ENCODE measurements at places on chromosomes 2 and 18.
A peak's percentile ranks its signal among the peaks of the same experiment; 100 is the strongest.

- no peaks in the 10 kb centered on the region for H3K27me3 ChIP-seq
- H3K36me3 ChIP-seq: no peaks in the 10 kb centered on the region
- no peak overlapping the region for H3K27ac ChIP-seq
- no peak overlapping the region for H3K4me3 ChIP-seq
- no peak for DNase-seq
Measured at GRCh38 chr2:220460257-220460985, 833.0 kb downstream of the SLC4A3 start.

- H3K27ac ChIP-seq: peak overlapping the region; percentile 69
- H3K4me3 ChIP-seq: peak overlapping the region; percentile 10
- peaks cover 20% of the 10 kb centered on the region for H3K4me1 ChIP-seq
Measured at GRCh38 chr2:69798290-69798908, 31.1 kb upstream of the GMCL1 start.

DNA sequence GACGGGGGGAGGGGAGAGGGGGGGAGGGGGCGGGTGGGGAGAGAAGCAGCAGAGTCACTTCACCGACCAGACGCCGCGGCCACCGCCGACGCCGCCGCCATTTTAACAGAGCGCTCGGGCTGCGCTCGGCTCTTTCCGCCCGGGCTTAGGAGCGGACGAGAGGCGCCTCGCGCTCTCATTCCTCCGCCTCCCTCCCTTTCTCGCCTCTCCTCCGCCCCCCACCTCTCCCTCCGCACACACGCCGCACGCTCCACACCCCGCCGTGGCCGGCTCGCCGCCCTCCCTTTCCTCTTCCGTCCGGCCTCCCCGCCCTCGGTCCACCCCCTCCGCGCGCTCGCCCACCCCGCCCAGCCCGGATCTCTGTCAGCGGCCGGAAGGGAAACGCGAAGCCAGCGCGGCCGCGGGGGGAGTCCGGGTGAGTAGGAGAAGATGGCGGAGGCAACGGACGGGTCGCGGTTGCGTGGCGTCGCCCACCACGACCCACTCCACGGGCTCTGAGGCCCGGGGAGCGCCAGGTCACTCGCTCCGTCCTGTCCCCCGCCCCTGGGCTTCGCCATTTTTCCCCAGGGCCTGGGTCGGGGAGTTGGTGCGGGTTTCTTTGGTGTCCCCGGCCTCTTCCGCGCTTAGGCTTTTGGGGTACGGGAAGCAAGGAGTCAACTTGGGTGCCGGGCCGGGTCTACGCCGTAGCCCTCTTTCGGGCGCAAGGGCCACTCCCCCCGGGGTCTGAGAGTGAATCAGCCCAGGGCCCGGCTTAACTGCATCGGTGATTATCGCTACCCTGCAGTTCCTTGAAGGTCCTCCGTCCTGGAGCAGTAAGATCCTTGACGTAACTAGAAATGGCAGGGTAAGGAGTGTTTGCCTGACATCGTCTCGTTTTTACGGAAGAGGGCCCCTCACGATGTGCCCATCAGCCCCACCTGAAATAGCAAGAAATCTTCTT, at the start of gene USP34:
Gene USP34 (minus strand): TSS at position 123 of the 940 bp plus-strand sequence. CDS start 395 bp downstream, outside the sequence.
- no peaks in the 10 kb centered on the region for H3K27me3 ChIP-seq
- H3K4me1 ChIP-seq: peaks cover 12% of the 10 kb centered on the region
- peak within 1 kb of the TSS; percentile 96 for H3K27ac ChIP-seq
- H3K36me3 ChIP-seq: no peaks in the 10 kb centered on the region
- H3K4me3 ChIP-seq: peak within 1 kb of the TSS; percentile 73

- no peak for DNase-seq
- no peaks in the 10 kb centered on the region for H3K36me3 ChIP-seq
- H3K4me3 ChIP-seq: no peak overlapping the region
- peaks cover 4% of the 10 kb centered on the region for H3K27me3 ChIP-seq
- H3K27ac ChIP-seq: no peak overlapping the region
Measured at GRCh38 chr18:36247036-36247435, 50.5 kb upstream of the FHOD3 start.

GRCh38 chr2:149443150-149443549, 112.8 kb downstream of the LYPD6 start:
- no peaks in the 10 kb centered on the region for H3K36me3 ChIP-seq
- no peak for DNase-seq
- H3K27me3 ChIP-seq: no peaks in the 10 kb centered on the region
- no peak overlapping the region for H3K4me3 ChIP-seq
- H3K4me1 ChIP-seq: no peaks in the 10 kb centered on the region

GRCh38 chr18:12254820-12255511, 805 bp downstream of the CIDEA start:
- DNase-seq: no peak
- H3K4me1 ChIP-seq: peaks cover 26% of the 10 kb centered on the region
- peaks cover 22% of the 10 kb centered on the region for H3K27me3 ChIP-seq
- H3K4me3 ChIP-seq: no peak overlapping the region
- H3K27ac ChIP-seq: no peak overlapping the region

- peaks cover 23% of the 10 kb centered on the region for H3K4me1 ChIP-seq
- H3K27ac ChIP-seq: no peak overlapping the region
- no peak overlapping the region for H3K4me3 ChIP-seq
- no peak for DNase-seq
- H3K36me3 ChIP-seq: no peaks in the 10 kb centered on the region
- no peaks in the 10 kb centered on the region for H3K27me3 ChIP-seq
Measured at GRCh38 chr2:10300997-10301940, 1.4 kb upstream of the HPCAL1 start.

GRCh38 chr2:24857746-24858145, 62.3 kb downstream of the ADCY3 start:
- no peak for DNase-seq
- no peaks in the 10 kb centered on the region for H3K27me3 ChIP-seq
- no peaks in the 10 kb centered on the region for H3K36me3 ChIP-seq
- no peaks in the 10 kb centered on the region for H3K4me1 ChIP-seq

DNA sequence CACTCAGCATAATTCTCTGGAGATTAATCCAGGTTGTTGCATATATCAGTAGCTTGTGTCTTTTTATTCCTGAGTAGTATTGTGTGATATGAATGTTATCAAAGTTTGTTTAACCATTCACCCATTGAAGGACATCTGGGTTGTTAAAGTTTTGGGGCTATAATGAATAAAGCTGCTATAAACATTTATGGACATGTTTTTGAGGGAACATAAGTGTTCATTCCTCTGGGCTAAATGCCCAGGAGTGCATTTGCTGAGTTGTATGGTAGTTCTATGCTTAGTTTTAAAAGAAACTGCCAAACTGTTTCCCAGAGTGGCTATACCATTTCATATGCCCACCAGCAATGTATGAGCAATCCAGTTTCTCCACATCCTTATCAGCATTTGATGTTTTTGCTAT, 21.8 kb upstream of the KCNJ13 start:
- H3K27me3 ChIP-seq: no peaks in the 10 kb centered on the region
- H3K27ac ChIP-seq: no peak overlapping the region
- H3K36me3 ChIP-seq: peaks cover 5% of the 10 kb centered on the region

DNA sequence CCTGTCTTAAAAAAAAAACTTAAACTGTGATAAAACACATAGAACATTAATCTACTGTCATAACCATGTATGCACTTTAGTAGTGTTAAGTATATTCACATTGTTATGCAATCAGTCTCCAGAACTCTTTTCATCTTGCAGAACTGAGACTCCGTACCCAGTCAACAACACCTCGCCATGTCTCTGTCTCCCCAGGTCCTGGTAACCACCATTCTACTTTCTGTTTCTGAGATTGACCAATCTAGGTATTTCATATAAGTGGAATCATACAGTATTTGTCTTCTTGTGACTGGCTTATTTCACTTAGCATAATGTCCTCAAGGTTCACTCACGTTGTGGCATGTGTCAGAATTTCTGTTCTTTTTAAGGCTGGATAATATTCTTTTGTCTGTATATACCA, 290.8 kb upstream of the CXCR4 start:
- H3K27ac ChIP-seq: no peak overlapping the region
- H3K4me3 ChIP-seq: no peak overlapping the region
- no peaks in the 10 kb centered on the region for H3K36me3 ChIP-seq
- H3K27me3 ChIP-seq: no peaks in the 10 kb centered on the region
- no peak for DNase-seq

DNA sequence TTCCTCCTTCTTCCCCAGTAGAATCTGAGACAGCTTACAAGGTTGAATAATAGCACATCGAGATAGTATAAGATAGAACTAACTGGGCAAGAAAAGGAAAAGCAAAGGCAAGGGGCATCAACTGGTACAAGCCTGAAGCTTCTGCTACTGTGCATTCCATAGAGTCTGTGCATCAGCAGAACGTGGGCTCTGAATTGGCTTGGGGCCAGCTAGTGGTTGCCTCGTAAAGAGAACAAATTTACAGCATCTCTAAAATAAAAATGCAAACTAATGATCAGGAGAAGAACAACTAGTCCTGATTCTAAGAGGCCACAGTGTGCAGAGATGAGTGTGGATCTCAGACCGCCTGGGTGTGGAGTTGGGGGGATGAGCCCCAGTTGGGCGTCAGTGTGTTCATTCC, 36.6 kb downstream of the UPP2 start:
- no peaks in the 10 kb centered on the region for H3K36me3 ChIP-seq
- no peak for DNase-seq
- H3K27me3 ChIP-seq: peaks cover 1% of the 10 kb centered on the region
- no peak overlapping the region for H3K27ac ChIP-seq
- H3K4me3 ChIP-seq: no peak overlapping the region

DNA sequence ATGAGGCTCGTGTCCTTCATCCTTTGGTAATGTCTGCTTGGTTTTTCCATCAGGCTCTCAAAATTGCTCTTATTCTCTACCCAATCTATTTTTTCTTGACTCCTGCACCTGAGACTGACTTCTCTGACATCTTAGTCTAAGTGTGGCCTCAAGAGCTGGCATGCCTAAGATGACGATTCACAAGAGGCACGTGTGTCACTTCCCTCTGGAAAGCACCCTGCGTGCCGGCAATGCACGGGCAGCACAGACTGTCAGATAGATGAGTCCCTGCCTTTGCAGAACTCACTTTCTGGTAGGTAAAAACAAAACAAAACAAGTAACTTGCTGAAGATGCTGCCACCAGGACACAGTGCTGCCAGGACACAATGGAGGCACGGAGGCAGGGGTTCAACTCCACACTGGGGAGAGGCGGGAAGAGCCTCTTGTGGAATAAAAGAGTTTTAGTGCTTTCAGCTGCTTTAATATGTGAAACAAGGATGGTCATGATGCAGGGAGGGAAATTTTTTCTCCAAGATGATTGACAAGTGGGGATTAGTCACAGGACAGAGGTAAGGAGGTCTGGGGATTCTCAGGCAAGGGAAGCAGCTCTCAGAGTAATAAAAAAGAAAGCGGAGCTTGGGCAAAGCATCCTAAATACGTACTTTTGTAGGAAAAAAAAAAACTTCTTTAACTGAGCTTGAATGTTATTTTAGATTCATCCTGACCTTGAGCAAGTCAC, 27.3 kb downstream of the CYB5A start:
- DNase-seq: no peak
- H3K4me3 ChIP-seq: no peak overlapping the region
- no peak overlapping the region for H3K27ac ChIP-seq
- H3K36me3 ChIP-seq: no peaks in the 10 kb centered on the region
- no peaks in the 10 kb centered on the region for H3K27me3 ChIP-seq

- no peaks in the 10 kb centered on the region for H3K36me3 ChIP-seq
- no peak overlapping the region for H3K27ac ChIP-seq
- DNase-seq: peak; percentile 16
- H3K4me3 ChIP-seq: no peak overlapping the region
- no peaks in the 10 kb centered on the region for H3K4me1 ChIP-seq
Measured at GRCh38 chr2:204127238-204127637, 190.7 kb downstream of the ICOS start.

GRCh38 chr2:159126432-159127022, 158.1 kb downstream of the TANC1 start:
- DNase-seq: no peak
- no peaks in the 10 kb centered on the region for H3K36me3 ChIP-seq
- no peaks in the 10 kb centered on the region for H3K27me3 ChIP-seq
- no peak overlapping the region for H3K27ac ChIP-seq

- H3K36me3 ChIP-seq: no peaks in the 10 kb centered on the region
- no peak overlapping the region for H3K27ac ChIP-seq
- H3K27me3 ChIP-seq: no peaks in the 10 kb centered on the region
- H3K4me3 ChIP-seq: no peak overlapping the region
- peaks cover 4% of the 10 kb centered on the region for H3K4me1 ChIP-seq
Measured at GRCh38 chr18:48983793-48984437, 33.1 kb upstream of the SMAD7 start.

- no peaks in the 10 kb centered on the region for H3K27me3 ChIP-seq
- no peak for DNase-seq
- H3K36me3 ChIP-seq: no peaks in the 10 kb centered on the region
- H3K4me1 ChIP-seq: no peaks in the 10 kb centered on the region
Measured at GRCh38 chr18:9863282-9863681, 22.5 kb upstream of the TXNDC2 start.

DNA sequence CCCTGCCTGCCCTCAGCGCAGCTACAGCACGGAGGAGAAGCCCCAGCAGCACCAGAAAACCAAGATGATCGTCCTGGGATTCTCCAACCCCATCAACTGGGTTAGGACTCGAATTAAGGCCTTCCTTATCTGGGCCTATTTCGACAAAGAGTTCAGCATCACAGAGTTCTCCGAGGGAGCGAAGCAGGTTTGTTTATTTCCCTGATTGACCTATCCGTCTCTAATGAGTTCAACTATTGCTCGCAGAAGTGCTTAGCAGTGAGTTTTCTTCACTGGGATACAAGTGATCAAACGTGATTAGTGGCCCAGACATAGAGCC, 639 bp downstream of the MAIP1 start:
- no peaks in the 10 kb centered on the region for H3K27me3 ChIP-seq
- peak overlapping the region; percentile 73 for H3K27ac ChIP-seq
- H3K4me1 ChIP-seq: peaks cover 18% of the 10 kb centered on the region
- peak overlapping the region; percentile 93 for H3K4me3 ChIP-seq
- no peak for DNase-seq
- no peaks in the 10 kb centered on the region for H3K36me3 ChIP-seq

- no peaks in the 10 kb centered on the region for H3K36me3 ChIP-seq
- H3K27me3 ChIP-seq: no peaks in the 10 kb centered on the region
- no peaks in the 10 kb centered on the region for H3K4me1 ChIP-seq
- DNase-seq: no peak
Measured at GRCh38 chr2:40384714-40385113, 67.2 kb downstream of the SLC8A1 start.

DNA sequence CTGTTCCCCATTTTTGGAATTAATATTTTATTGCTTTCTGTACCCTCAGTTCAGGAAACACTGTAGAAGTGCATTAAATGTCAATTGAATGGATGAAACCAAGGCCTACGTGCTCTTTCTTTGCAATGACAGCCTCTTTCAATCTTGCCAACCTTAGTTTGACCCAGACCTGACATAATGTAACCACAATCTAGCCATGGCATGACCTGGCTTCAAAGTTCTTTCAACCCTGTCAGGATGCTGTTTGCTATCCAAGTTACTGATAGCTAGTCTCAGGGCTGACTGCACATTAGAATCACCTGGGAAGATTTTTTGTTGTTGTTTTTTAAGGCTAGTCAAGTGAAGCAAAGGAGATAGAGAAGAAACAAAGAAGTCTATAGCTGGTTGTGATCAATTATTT, 190.9 kb upstream of the PKDCC start:
- DNase-seq: no peak
- no peak overlapping the region for H3K27ac ChIP-seq
- no peaks in the 10 kb centered on the region for H3K27me3 ChIP-seq
- H3K4me3 ChIP-seq: no peak overlapping the region
- peaks cover 2% of the 10 kb centered on the region for H3K4me1 ChIP-seq
- no peaks in the 10 kb centered on the region for H3K36me3 ChIP-seq

Data from endothelial cell of umbilical vein (primary cell).